ENCODE measurements at places on chromosomes 3 and 15.

DNA sequence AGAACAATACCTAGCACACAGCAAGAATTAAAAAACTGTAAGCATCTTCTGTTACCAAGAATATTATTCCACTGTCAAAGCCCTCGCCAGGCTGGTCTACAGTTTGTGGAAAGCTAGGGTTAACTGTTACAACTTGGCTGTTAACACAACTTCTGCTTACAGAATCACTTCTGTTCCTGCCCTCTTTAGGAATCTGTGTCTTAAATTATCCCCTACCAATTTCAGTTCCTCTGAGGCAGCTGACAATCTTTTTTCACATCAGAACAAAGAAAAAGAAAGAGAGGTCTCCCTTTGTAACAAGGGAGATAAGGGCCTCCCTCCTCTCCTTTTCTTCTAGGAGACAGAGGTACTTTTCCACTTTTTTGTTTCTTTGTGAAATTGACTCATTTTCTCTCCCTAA is 188.9 kb downstream of the FMN1 start:
- no peak for DNase-seq

DNA sequence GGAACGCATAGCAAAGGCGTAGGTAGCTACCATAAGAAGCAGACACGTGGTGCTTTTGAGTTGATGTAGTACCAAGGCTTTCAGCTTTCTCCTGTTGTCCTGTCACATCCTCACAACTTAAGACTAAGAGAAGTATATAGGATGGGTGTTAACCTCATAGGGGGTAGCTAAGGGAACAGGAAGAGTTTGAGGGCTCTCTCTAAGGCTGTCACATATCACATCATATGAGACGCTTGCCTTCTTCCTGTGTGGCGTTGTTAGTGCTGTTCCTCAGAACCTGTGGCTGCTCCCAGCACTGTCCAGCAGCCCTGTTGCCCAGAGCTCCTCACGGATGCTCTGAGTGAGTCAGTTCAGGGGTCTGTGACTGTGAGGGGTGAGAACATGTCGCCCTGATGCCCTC is 14.7 kb downstream of the DHX30 start:
- DNase-seq = no peak

GRCh38 chr3:197597335-197597734 is 41.6 kb upstream of the BDH1 start:
- no peak for DNase-seq

DNA sequence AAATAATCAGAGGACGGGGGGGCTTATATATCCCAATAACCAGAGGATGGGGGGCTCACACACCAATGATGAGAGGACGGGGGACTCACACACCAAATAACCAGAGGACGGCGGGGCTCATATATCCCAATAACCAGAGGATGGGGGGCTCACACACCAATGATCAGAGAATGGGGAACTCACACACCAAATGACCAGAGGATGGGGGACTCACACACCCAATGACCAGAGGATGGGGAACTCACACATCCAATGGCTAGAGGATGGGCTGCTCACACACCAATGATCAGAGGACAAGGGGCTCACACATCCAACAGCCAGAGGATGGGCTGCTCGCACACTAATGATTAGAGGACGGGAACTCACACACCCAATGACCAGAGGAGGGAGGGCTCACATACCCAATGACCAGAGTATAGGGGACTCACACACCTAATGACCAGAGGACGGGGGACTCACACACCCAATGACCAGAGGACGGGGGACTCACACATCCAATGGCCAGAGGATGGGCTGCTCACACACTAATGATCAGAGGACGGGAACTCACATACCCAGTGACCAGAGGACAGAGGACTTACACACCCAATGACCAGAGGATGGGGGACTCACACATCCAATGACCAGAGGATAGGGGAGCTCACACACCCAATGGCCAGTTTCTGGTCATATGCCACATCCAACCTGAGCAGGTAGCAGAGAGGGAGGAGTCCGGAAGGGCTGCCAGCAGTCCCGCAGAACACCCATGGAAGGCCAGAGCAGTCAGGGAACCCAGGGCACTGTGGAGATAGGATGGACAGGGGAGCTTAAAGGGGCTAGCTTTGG is 10.6 kb downstream of the RAB6B start:
- no peak for DNase-seq

DNA sequence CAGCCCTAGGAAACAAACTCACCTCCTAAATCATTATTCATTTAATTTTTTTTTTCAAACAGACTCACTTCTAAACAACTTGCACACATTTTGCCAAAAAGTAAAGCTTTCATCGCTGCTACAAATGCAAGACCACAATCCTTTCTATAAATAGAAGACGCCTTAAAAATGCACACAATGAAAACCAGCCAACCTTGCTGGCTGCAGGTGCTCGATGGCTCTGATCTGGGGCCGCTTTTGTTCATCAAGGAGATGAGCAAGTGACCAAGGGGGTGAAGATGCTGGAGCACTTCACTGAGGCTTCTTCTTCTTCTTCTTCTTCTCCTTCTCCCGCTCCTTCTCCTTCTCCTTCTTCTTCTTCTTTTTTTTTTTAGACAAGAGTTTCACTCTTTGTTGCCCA is 12.7 kb upstream of the SLC6A6 start:
- no peak for DNase-seq

All from stimulated activated CD4-positive, alpha-beta T cell treated with anti-CD3 and anti-CD28 coated beads, Interleukin-1b, Interleukin-23, amount 100 ng/mL, for 1 hour (primary cell).